NCI-H1930 (cell line): ENCODE measurements at places on chromosomes 4 and X.

GRCh38 chrX:121671649-121672048 is 624.2 kb downstream of the GLUD2 start:
- no peak for DNase-seq

DNA sequence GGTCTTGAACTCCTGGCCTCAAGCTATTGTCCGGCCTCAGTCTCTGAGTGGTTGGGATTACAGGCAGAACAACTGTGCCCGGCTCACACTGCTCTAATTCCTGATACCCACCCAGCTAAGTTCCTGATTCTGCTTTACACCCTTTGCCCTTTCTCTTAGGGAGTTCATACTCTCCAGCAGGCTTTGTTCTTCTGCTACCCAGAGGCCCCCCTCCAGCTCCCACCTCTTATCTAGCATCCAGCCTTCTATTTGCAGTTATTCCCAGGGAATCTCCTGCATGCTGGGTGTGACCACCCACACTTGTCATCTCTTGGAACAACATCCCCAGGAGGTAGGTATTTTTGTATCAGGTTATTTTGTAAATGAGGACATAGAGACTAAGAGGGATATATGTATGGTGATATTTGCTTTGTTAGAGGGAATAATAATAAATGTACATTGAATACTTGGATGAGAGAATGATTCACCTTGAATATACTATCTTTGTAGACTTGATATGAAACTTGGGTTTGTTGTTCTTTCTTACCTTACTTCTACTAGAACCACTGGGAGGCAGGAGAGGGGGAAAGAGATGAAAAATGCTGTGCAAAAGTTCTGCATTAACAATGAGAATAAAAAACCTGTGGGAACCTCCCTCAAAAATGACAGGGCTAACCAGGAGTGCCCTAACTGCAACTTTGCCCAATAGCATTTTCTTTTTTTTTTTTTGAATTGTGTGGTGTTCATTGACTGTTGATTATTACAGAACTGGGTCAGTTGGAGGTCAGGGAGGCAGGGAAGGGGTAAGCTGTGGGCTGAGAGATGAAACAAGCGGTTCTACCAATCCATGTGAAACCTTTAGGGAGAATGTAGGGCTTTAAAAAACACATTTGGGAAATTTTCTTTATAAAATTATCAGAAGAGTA is 157.4 kb downstream of the SPRY1 start:
- DNase-seq, result no peak

DNA sequence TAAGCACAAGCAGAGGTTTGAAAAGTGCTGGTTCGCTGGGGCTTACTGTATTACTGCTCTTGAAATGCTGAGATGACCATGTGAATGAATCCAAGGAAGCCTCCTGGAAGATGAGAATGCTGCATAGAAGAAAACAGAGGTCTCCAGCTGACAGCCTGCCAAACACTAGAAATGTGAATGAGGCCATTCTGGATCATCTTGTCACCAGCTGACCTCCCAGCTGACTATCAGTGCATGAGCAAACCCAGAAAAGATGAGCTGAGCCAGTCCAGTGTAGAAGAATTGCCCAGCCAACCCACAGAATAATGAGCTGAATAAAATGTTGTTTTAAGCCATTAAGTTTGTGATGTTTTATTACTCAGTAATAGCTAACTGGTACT is 49.1 kb upstream of the DYNLT3 start:
- DNase-seq, result no peak

GRCh38 chr4:8086783-8087445 is 71.7 kb downstream of the ABLIM2 start:
- no peak for DNase-seq

- DNase-seq, result no peak
Measured at GRCh38 chrX:15505101-15505500, 4.5 kb downstream of the BMX start.

GRCh38 chrX:56994375-56995270 is 718 bp downstream of the SPIN3 start:
- no peak for DNase-seq

- no peak for DNase-seq
Measured at GRCh38 chr4:48341776-48342605, 662 bp downstream of the SLAIN2 start.

GRCh38 chr4:148007792-148008191 is 275.9 kb downstream of the ARHGAP10 start:
- DNase-seq, result no peak

GRCh38 chr4:141037446-141037845 is 95.8 kb downstream of the RNF150 start:
- DNase-seq, result no peak

- DNase-seq, result no peak
Measured at GRCh38 chrX:71949844-71950445, 39.3 kb downstream of the NHSL2 start.

DNA sequence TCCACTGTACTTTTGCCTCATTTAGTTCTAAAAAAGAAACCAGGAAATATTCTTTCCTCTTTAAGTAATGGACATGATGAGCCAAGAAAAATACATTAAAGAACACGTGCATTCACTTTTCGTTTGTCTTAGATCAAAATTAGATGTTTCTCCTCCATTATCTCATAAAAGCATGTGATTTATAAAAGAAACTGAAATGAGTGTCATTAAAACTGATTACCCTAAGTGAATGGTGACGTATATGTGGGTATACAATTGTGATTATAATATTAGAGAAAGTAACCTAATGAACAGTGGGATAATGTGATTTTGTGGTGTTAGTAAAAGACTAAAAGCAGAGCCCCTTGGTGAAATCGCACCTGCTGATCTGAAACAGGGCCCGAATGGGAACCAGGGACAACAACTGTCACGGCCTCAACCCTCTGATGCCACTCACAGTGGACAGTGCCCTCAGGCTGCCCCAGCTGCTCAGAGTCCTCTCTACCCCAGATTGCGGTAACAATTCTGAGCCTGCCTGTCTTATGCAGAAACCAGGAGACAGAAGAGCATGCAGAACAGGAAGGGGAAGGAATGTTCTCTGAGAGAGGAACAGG is 25.7 kb upstream of the HS6ST2 start:
- no peak for DNase-seq

DNA sequence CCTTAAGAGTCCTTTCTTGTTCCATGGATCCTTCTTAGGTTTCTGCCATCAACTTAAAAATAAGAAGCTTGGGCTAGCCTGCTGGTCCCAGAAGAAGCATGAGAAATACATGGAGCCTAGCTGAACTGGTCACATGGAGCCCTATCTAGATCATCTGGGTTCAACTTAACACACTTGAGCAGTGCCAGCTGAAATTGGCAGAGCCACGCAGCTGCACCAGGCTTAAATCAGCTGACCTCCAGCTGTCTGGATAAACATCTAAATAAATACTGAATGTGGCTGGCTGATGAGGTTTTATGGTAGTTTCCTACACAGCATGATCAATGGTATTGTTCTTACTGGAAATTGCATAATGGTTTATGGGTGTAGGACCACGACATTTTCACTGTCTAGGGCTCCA is 598.4 kb upstream of the FAM241A start:
- DNase-seq, result no peak

DNA sequence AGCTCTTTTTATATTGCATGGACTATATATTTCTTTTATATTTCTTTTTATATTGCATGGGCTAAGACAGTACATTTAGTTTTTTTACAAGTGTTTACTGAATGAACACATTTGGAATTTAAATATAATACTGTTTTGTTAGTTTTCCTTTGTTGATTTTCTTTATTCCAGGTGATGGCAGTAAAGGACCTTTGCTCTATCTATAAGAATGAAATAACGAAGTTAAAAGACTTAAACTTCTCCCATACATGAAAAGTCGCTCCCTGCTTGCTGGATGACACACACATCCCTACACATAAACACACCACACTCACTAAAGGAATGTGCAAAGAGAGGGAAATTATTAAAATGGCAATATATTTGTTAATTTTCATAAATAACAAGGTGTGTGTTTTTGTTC is 102.5 kb upstream of the ANXA10 start:
- no peak for DNase-seq

DNA sequence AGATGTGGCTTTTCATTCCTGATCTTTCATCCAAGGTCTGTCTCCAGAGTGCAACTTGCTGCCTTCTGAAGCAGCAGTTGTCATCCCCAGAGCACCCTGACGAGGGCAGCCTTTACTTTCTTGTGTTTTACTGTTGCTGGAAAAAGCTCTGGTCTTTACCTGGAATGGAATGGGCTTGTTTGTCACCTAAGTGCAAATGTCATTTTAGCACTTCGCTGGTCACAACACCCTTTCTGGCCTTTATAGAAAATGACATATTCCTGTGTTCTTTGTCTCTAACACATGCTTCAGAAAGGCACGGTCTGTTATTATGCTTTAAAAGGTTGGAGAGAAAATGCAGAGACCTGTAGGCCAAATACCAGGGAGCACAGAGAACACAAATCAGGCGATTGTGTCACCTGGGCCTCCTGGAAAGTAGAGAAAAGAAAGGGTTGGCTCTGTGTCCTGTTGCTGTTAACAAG is 332.7 kb upstream of the IGFBP7 start:
- no peak for DNase-seq

- DNase-seq, result peak; percentile 12
Measured at GRCh38 chr4:125315576-125316400, 1.0 kb downstream of the FAT4 start.

DNA sequence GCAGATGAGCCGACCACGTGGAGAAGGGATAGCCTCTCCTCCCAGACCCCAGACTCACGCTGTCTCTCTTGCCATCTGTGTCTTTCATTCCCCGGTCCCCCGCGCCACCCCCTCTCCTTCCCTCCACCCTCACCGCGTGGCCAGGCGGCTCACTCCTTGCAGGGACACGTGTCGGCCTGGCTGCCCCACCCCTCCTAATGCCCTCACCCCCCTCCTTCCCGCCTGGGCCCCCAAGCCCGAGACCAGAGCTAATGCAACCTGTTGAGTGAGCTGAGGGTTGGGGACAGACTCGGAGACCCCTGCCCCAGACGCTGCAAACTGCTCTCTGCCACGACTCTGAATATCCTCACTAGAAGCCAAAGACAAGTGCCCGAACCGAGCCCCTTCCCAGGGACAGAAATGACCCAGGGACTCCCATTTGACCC is 1.8 kb downstream of the SLC38A5 start:
- no peak for DNase-seq

DNA sequence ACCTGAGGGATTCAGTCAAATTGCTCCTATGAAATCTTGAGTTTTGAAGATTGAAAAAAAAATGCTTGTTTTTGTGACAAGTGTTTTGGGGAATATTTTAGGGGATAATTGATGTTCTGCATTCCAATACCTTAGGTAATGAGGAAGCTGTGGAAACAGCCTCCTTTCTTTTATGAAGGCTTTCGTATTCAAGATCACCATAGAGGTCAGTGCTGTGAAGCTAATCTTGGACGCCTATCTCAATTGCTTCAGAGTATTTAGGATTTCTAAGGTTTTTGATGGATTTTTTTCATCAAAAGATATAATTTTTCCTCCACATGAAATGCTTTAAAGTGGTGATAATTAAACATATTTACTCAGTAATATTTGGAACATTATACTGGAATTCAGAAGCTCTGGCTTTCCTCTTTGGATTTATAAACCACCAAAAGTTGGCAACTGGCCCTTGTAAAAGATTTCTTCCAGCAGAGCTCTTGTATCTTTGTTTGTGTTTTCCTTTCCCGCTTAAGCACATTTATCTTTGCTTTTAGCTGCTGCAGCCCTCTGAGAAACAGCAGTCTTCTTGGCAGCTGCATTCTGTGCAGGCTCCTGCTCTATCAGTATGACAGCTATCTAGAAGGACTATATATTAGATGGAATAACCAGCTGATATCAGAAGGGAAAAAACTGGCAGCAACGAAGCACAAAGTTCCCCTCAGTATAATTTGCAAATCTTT is 63.7 kb downstream of the HMGB2 start:
- no peak for DNase-seq
